Cortex of kidney (tissue), 1 donor: ENCODE measurements at places on chromosomes 7 and 10.

DNA sequence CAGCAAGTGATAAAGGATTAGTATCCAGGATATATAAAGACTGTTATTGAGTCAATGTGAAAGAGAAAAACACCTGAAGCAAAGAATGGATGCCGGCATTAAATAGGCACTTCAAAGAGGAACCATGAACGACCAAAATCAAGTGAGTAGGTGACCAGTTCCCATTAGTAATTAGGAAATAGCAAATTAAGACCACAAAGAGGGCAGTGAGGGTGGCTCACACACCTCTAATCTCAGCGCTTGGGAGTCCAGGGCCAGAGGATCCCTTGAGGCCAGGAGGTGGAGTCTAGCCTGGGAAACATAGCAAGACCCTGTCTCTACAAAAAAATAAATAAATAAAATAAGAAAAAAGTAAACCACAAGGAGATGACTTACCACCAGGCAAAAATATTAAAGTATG is 1.5 kb upstream of the ANTXRL start:
- DNase-seq = no peak

DNA sequence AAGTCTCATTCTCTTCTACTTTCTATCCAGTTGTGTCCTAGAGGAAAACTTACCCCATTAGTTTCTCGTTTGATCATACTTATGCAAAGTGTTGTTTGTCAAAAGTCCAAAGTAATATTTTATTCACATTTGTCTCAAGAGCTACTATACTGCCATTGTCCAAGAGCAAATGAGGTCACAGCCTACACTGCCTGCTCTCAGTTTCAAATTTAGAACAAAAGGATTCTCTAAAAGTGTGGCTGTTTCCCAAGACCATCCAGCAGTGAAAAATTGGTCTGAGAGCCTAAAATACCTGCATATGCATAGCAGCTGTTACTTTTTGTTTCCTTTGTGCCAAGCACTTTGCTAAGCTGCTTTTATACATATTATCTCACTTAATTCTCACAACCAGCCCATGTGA is 439.5 kb upstream of the NFE2L3 start:
- DNase-seq = no peak

DNA sequence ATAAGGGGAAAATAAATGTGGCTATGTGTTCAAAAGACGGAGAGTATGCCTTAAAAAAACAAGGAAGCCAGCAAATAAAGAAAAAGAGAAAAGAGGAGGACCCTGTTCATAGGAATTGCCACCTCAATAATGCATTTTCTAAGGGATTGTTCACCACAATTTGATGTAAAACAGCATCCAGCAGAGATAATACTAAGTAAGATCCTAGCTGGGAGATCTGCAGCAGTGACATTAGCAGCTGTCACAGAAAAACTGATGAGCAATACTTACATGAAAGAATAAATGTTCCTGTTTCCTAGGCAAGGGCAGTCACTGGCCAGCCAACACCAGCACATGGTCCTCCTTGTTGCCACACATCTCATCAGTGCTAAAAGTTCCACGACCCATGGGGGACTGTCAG is 391.5 kb downstream of the SORCS1 start:
- DNase-seq = no peak

- no peak for DNase-seq
Observed at GRCh38 chr7:130432886-130433285, 7.9 kb downstream of the CEP41 start.

GRCh38 chr10:101902032-101902819 is 58.6 kb upstream of the KCNIP2 start:
- DNase-seq = no peak
